Stimulated activated CD4-positive, alpha-beta T cell treated with anti-CD3 and anti-CD28 coated beads, Interleukin-12 subunit alpha, Interleukin-12 subunit beta, amount 100 ng/mL, for 48 hours (primary cell): ENCODE measurements at places on chromosomes 3 and 15.
A peak's percentile ranks its signal among the peaks of the same experiment; 100 is the strongest.

DNA sequence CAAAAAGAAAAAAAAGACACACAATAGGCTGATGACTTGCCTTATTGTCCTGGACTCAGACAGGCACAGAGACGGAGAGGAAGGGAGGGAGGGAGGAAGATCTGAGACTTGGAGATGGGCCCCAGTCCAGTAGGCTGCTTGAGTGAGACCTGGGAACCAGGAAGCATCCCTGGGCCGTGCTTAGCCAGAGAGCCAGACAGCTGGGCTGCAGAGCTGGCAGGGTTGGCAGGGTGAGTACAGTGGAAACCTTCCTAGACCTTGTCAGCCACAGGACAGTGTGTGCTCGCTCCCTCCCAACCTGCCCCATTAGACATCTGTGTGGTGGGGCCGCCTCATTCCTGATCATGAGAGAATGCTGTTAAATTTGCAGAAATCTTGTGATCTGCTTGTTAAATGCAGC is 107.9 kb upstream of the ALDH1A3 start:
- DNase-seq: no peak

DNA sequence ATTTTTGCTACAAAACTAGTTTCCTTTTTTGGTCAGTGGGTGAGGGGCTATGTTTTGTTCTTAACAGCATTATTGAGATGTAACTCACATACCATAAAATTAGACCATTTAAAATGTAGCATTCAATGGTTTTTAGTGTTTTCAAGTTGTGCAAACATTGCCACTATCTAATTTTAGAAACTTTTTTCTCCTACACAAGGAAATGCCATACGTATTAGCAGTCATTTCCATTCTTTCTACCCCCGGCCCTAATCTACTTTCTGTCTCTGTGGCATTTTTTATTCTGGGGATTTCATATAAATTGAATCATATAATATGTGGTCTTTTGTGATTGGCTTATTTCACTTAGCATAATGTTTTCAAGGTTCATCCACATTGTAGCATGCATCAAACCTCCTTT is 55.0 kb upstream of the TIPARP start:
- no peak for DNase-seq

GRCh38 chr15:70672081-70672480 is 91.3 kb downstream of the UACA start:
- no peak for DNase-seq

DNA sequence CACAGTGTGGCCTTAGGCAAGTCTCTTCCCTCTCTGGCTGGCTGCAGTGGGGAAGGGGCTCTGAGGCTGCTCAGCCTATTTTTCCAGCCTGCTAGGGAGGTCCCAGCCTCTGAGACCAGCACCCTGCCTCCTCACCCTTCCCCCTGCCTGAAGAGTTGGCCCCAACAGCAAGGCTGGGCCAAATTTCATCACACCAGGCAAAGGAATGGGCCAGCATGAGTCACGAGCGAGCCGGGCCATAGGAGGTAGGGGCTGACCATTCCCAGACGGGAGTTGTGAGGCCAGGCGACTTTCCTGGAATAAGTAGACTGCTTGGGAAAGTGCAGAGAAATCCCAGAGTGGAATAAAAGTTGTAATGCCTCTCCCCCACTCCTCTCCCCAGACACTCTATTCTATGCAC is 5.7 kb upstream of the FBLN2 start:
- DNase-seq: no peak

DNA sequence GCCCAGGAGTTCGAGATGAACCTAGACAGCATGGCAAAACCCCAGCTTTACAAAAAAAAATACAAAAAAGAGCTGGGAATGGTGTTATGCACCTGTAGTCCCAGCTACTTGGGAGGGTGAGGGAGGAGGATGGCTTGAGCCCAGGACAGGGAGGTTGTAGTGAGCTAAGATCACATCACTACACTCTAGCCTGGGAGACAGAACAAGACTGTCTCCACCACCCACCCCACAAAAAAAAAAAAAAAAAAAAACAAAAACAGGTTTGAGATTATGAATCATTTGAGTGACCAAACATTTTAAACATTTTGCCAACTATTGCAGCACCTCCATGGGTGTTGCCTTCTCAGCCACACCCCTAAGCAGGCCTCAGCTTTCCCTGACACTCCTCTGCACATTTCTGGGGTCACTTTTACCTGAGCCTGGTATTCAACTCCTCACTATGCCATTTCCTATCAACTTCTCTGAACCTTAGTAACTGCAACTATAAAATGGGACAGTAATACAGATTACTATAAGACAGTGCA is 41.8 kb downstream of the IL5RA start:
- no peak for DNase-seq

DNA sequence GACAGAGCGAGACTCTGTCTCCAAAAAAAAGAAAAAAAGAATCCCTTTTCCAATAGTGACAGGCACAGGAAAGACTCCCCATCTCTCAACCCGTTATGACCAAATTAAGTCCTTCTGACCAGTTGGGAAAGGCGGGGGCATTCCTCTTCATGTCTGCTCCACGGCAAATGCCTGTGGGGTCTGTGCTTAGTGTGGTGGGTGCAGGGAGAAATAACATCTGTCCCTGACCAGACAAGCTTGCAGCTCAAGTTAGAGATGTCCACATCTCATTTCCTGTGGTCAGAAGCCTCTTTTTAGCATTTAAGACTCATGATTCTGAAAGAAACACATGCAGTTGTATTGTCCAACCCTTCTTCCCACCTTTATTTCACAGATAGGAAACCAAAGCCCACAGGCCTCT is 16.2 kb downstream of the PLA1A start:
- DNase-seq: no peak

- DNase-seq: peak; percentile 50
Measured at GRCh38 chr3:18424729-18425640, at the start of gene SATB1. Gene SATB1 (minus strand): TSS chr3:18425339. CDS start chr3:18420967, 4,372 bp downstream.

- no peak for DNase-seq
Measured at GRCh38 chr3:107634099-107634489, 111.3 kb downstream of the BBX start.

- DNase-seq: no peak
Measured at GRCh38 chr3:136334209-136334608, 84.1 kb downstream of the PCCB start.

GRCh38 chr3:187567021-187567420 is 103.2 kb downstream of the SST start:
- no peak for DNase-seq

GRCh38 chr15:75109736-75110130 is 86.3 kb downstream of the PPCDC start:
- no peak for DNase-seq

GRCh38 chr3:42572278-42572677 is 9.5 kb downstream of the SEC22C start:
- no peak for DNase-seq

- DNase-seq: no peak
Measured at GRCh38 chr3:190385731-190386688, 2.0 kb upstream of the CLDN16 start.

GRCh38 chr3:29099775-29100174 is 181.1 kb upstream of the RBMS3 start:
- DNase-seq: no peak

- no peak for DNase-seq
Measured at GRCh38 chr15:70853973-70854665, at the start of gene LARP6. Gene LARP6 (minus strand): TSS chr15:70854157. CDS start chr15:70854088, 69 bp downstream.

DNA sequence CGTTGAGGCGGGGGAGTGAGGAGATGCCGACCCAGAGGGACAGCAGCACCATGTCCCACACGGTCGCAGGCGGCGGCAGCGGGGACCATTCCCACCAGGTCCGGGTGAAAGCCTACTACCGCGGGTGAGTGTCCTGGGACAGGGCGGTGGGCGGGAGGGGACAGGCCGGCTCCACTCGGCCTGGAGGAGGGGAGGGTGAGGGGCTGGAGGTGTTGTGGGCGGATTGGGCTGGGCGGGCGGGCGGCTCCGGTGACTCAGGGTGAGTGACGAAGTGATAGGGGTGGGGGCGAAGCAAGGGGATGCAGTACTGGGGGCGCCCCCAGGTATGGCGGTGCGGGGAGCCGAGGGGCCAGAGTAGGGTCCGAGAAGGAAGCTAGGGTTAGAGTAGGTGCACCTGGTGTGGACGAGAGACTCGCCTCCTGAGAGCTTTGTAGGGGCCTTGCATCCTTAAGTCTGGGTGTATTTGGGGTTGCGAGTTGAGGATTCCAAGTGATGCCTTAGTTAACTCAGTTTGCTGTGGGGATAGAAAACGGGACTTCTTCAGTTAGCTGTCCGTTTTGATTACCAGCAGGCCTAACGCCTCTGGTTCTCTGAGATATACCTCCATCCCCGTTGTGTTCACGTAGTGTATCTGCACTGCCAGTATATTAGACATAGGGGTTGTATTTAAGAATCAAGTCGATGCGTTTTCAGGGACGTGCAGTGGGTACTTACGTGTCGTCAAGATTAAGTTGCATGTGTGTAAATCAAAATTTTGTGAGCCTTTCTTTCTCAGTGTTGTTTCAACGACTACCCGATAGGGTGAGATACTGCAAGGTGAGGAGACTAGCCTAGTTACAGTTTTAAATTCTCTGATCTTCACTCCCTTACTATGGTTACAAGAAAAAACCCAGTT is 670 bp downstream of the PRKCI start:
- peak; percentile 18 for DNase-seq

GRCh38 chr15:66849746-66850077 is 147.7 kb downstream of the SMAD6 start:
- DNase-seq: no peak

GRCh38 chr3:175288621-175289020 is 429.5 kb downstream of the NAALADL2 start:
- no peak for DNase-seq

GRCh38 chr15:92224843-92225242 is 168.8 kb upstream of the ST8SIA2 start:
- no peak for DNase-seq

DNA sequence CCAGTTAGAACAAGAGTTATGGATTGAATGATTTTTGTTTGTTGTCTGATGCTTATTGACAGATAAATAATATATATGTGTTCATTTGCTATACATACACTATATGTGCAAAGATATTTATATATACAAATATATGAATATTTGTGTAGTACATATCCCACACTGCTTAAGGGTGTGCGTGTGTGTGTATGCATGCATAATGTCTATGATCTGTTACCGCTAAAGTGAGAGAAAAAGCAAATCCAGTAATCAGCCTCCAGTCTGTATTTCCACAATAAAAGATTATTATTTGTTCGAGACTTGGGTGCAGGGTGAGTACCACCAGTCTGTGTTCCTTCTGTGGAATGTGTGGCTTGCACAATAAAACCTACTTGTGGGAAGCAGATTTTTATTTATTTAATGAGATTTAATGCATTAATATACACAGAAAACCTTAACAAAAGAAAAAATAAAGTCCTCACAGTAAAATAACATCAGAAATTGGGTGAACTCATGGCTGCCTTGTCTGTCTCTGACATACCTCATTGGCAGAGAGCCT is 366.0 kb upstream of the TBL1XR1 start:
- DNase-seq: no peak

GRCh38 chr15:70528270-70528706 is 235.1 kb downstream of the UACA start:
- DNase-seq: peak; percentile 39

- DNase-seq: no peak
Measured at GRCh38 chr3:10173926-10174435, 9.3 kb downstream of the IRAK2 start.

DNA sequence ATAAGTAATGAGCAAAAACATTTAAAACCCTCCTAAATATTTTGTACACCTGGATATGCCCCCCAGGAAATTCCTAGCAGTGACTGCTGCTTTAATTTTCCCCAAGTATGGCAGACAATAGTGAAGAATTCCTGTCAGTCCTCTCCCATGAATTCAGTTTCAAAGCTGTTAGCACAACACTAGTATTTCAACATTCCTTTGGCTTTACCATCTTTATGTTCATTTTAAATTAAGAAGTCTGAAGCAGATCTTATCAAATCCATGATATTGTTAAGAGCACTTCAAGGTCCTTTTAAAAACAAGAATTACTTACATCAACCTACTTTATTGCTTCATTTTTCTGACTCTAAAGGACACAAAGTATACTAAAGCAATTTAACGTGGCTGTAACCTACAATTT is 28.8 kb upstream of the CDIN1 start:
- DNase-seq: no peak

DNA sequence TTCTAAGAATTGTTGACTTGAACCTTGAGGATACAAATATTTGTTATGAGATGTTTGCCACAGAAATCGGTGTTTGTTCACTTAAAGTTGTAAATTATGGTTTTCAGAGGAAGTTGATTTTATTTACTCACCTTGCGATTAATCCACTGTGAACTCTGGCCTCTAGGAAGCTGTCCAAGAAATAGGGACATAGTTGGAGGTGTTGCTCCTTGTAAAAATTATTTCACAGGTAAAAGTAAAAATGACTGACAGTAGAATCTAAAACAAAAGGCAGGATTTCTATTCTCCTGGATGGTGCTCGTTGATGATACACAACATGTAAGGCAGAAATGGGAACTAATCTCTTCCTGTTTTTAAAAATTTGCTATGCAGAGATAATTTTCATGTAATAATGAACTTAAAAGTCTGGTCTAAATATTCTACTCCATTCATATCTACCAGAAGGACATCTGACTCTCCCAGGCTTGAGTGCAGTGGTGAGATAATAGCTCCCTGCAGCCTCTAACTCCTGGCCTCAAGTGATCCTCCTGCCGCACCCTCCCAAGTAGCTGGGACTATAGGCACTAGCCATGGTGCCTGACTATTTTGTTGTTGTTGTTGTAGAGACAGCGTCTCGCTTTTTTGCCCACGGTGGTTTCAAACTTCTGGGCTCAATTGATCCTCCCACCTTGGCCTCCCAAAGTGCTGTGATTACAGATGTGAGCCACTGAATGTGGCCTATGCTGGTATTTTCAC is 17.1 kb upstream of the LZTFL1 start:
- DNase-seq: no peak

- DNase-seq: no peak
Measured at GRCh38 chr3:154214306-154214705, 93.1 kb downstream of the ARHGEF26 start.

DNA sequence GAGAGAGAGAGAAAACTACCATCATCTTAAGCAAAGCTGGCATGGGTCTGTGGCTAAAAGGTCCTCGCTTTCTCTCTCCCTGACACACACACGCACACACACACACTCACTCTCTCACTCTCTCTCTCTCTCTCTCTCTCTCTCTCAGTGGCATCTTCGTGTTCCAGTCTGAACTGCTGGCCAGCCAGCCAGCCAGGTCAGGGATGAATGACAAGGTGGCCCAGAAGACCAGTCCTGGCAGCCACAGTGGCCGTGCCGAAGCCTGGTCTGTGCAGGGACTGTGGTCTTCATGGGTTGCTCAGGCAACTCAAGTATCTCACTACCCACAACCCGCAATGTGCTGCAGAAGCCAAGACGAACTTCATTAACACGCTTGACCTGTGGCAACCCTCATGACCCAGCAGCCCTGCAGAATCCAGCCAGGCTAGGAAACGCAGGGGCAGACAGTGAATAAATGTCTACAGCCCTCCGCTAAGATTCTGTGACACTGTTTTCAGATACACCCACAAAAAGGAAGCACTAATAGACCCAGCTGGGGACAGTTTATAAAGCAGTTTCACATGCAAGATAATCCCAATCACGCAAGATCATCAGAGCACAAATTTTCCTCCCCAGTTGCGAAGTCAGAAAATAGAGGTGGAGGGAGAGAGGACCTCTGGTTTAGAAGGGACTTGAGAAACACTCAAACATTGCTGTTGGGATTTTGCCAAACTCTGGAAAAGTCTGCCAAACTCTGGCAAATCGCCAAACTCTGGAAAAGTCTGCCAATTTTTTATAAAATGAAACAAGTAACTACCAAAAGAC is 66.4 kb downstream of the XXYLT1 start:
- no peak for DNase-seq
